PC-9 (cell line): ENCODE measurements at places on chromosomes 12 and 14. TPM values are rescaled to one million over a fixed set of nuclear protein-coding genes. Genes with fewer than 3 reads are reported as not detected.
A peak's percentile ranks its signal among the peaks of the same experiment; 100 is the strongest.

Gene PPM1H
- 11.4 and 13.5 TPM in 2 replicates for total RNA-seq

Gene ADAM21
- total RNA-seq: 0.15 TPM in 1 of 2 replicates, not detected in the other

Gene TSPAN19
- total RNA-seq: not detected in 2 replicates

Gene TPPP2
- total RNA-seq: not detected in 2 replicates

Gene PTGDR
- total RNA-seq: not detected in 2 replicates

Gene ASCL1
- not detected in 2 replicates for total RNA-seq

Gene GMPR2
- 55.3 and 63.7 TPM in 2 replicates for total RNA-seq

Gene CELA1
- total RNA-seq: 0.58 TPM in 1 of 2 replicates, not detected in the other

Gene CAPZA3
- not detected in 2 replicates for total RNA-seq

Gene LIN52
- total RNA-seq: 18.8 TPM in 2 replicates

Gene KRT74
- not detected in 2 replicates for total RNA-seq

Gene FZD10
- not detected in 2 replicates for total RNA-seq

Gene ATP6V1D
- total RNA-seq: 62.7 and 67.9 TPM in 2 replicates

Gene RFX4
- total RNA-seq: not detected in 2 replicates

Gene CD9
- total RNA-seq: 319 and 374 TPM in 2 replicates

Gene AQP2
- total RNA-seq: not detected in 2 replicates

Gene PLEKHG3
- total RNA-seq: 59.3 and 61.7 TPM in 2 replicates

- no peak for DNase-seq
Measured at GRCh38 chr12:123109319-123109772, 41.5 kb downstream of the PITPNM2 start.

DNA sequence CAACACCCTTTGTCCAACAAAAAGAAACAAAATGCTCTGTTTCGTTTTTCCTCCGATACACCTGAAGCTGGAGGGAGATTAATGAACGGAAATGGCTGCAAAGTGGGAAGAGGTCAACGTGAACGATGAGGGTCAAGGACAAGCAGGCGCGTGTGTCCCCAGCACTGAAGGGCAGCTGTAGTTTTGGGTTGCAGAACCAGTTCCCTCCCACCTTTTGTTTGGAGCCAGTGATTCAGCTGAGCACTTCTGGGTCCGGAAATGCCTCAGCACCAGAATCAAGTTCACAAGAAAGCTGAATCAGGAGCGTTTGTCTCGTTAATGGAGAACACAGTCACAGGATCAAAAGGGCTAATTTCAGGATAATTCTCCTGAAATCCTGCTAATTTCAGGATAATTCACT lies 51.1 kb upstream of the PWP1 start:
- DNase-seq: no peak

- peak; percentile 7 for DNase-seq
Measured at GRCh38 chr12:71719647-71720370, 33.9 kb downstream of the TMEM19 start.

GRCh38 chr12:27572486-27573255 lies 48.7 kb downstream of the PPFIBP1 start:
- DNase-seq: no peak

- DNase-seq: no peak
Measured at GRCh38 chr12:79174626-79175025, 310.1 kb downstream of the SYT1 start.

- DNase-seq: no peak
Measured at GRCh38 chr14:77051116-77051515, 22.6 kb upstream of the IRF2BPL start.

DNA sequence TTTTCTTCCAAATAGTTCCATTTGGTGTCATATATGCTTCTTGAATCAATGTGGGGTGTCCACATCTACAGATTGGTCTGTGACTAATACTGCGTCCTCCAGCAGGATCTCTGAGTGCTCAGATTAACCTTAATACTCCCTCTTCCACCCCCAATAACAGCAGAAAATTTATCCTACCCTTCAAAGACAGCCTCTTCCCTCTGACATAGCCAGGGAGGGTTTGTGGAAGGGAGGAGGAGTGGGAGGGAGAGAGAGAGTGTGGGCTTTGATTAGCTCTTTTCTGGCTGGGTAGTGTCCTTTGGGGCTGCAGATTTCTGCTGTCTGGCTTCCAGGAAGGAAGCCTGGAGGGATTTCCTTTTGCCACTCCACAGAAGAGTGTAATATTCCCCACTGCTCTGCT lies 220.7 kb downstream of the TTC6 start:
- no peak for DNase-seq

GRCh38 chr12:70213707-70214106 lies 29.5 kb upstream of the CNOT2 start:
- no peak for DNase-seq

DNA sequence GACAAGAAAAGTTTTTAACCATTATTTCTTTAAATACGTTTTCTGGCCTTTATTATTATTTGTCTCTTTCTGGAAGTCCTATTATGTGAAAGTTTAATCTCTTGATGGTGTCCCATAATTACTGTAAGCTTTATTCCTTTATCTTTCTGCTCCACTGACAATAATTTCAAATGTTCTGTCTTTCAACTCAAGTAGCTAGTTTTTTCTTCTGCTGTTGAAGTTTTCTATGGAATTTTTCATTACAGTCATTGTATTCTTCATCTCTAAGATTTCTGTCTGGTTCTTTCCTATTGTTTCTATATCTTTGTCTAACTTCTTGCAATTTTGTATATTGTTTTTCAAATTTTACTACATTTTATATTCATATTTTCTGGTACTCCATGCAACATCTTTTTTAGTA lies 173.6 kb upstream of the MGAT4C start:
- DNase-seq: no peak

- no peak for DNase-seq
Measured at GRCh38 chr14:60278350-60278749, 29.3 kb downstream of the PPM1A start.

- DNase-seq: no peak
Measured at GRCh38 chr12:106957583-106957982, 1.9 kb downstream of the TMEM263 start.

GRCh38 chr12:12010277-12011039 lies 60.3 kb upstream of the BCL2L14 start:
- no peak for DNase-seq

- DNase-seq: no peak
Measured at GRCh38 chr12:4221258-4221620, 52.3 kb upstream of the CCND2 start.

DNA sequence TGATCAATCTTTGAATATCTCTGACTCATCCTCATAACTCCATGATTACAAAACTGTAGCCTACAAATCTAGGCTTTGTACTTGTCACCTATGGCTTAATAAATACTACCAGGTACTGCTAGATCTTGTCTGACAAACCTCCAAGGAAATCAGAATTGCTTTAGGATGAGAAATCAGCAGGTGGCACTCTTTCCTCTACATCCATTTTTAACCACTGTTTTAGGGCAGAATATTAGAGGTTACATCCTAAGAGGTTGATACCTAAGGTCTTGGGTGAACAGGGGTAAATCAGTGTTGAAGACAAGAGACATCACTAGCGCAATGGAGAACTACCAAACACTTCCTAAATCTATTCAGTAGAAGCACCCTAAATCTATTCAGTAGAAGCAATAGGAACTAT lies 63.1 kb upstream of the SOX5 start:
- no peak for DNase-seq

GRCh38 chr12:89101440-89101839 lies 250.9 kb downstream of the DUSP6 start:
- no peak for DNase-seq

- DNase-seq: no peak
Measured at GRCh38 chr12:5720381-5721005, 224.6 kb downstream of the ANO2 start.

DNA sequence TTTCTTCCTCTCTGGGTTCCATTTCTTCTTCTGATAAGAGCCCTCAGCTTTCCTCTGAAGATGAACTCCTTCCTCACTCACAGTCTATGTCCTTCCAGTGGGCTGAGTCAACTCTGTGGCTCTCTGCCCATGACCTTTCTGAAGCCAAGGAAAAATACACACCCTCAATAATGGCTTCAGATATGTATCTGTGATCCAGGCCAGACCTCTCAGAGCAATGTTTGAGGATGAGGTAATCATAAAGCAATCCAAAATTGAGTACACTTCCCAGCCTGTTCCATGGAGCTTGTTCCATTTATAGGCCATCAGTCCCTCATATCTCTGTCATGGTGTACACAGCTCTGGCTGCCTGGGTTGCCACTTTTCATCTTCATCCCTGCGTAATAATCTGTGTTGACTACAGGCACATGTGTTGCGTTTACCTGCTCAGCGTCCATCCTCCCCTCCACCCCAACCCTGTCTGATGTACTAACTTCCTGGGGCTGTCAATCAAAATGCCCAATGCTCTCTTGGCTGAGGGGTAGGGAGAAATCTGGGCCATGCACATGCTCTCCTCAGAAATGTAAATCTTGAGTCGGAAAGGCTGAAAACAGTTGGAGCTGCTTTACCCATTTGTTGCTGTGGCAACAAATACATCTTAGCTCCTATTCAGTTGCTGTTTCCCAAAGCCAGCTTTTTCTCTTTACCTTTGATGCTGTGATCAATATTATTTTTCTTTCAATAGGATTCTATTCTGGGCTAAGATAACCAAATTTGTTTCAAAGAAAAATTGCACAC lies 377.8 kb upstream of the TMEM132C start:
- DNase-seq: no peak

DNA sequence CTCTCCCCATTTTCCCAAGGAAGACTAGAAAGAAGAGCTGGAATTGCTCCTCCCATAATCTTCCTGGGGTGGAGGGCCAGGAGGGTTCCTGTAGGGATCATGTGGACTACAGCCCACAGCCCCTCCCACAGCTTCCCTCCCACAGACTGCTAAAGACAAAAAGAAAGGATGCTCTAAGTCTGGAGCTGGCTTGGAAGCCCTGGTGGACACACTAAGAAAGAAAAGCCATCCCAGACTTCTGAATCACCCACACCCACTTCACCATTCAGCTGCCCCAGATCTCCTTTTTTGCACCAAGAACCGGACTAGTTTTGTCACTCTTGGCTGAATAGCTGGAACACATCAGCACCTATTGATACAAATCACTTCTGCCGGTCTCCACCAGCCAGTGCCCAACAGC lies 56.8 kb upstream of the PLXNC1 start:
- no peak for DNase-seq

DNA sequence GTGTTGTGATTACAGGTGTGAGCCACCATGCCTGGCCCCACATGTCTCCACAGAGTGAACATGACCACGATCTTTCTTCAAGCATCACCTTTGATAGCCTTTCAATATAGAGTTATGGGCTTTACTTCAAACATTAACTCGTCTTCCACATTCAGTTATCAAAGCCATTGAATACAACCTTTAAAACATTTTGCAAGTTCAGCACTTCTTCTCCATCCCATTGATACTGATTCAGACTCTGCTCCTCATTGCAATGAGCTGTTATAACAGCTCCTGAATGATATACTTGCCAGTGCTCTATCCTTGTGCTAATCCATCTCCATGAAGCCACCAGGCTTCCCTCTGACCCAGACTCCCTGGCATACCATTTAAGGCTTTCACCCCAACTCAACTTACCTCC lies 223.5 kb upstream of the EEA1 start:
- DNase-seq: no peak

GRCh38 chr14:21671371-21671770 lies 2.2 kb downstream of the OR4E1 start:
- no peak for DNase-seq

DNA sequence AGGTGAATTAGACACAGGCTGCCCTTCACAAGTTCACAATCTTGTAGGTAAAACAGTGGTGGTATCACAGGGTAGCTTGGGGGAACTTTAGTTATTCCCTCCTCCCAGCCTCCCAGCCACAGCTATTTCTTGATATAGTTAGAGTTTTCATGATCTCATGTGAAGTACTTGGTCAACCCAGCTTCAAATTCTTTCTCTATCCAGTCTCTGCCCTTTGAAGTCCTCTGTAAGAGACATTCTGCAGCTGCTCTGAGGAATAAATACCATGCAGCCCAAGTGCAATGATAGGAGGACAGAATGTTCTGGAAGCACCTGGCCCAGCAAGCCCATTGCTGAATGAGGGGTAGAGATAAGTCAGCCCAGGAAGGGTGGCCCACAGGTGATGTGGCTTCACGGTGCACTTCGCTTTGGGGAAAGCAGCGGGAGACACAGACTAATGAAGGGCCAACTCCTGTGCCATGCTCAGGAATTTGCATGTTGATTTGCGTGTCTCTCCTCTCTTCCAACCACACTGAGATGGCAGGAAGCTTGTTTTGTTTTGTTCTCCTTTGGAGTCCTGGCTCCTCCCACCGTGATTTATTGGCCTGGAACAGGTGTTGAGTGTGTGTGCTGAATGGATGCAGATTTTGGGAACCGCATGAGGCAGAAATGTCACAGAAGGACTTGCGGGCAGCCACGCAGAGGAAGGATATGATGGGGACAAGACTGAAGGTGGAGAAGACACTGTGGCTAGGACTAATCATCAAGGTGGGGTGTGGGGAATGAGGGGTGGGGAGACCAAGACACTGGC lies 8.0 kb upstream of the TXNRD1 start:
- no peak for DNase-seq

DNA sequence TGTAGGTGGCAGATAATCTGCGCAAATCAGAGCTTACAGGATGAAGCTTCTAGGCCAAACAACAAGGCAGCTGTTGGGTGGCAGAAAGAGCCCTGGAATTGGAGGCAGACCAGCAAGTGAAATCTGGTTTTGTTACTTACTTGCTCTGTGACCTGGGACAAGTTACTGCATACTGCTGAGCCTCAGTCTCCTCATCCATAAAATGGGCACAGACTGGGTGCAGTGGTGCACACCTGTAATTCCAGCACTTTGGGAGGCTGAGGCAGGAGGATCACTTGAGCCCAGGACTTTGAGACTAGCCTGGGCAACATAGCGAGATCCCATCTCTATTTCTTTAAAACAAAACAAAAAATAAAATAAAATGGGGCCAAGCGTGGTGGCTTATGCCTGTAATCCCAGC lies 31.4 kb upstream of the COX6A1 start:
- DNase-seq: no peak

- no peak for DNase-seq
Measured at GRCh38 chr14:72104011-72104613, 171.9 kb downstream of the RGS6 start.

DNA sequence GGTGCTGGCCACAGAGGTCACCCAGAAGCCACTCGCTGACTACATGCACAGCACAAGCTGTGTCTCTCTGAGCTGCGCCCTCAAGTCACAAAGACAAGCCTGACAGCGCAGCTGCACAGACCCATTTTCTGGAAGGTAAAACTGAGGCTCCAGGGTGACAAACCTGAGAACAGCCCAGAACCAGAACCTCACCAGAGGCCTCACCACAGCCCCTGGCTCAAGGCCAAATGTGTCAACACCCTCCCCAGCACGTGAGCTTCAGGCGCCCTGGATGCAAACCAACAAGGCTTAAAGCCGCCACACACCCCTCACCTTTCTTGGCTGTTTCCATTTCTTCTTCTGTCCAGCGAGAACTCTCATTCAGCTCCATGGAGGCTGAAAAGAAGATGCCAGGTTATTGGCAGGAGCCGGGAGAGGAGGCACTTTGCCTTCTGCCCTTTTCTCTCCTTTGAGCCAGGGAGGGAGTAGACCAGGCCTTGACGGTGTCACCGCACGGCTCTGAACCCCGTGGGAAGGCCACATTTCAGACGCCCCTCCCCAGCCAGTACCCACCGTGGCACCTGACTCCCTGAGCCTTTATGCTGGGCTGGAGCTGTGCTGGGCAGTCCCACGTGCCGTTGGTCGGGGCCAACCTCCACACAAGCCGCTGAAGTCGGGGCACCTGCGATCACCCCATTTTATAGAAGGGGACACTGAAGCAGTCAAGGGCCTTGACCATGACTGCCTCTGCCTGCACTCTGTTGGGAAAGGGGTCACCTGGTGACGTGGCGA lies 103.1 kb downstream of the RFLNA start:
- DNase-seq: no peak

- DNase-seq: no peak
Measured at GRCh38 chr12:123671876-123672275, 963 bp downstream of the TCTN2 start.
